Fibroblast of skin of left biceps (primary cell): ENCODE measurements at places on chromosomes 7 and 10.
A peak's percentile ranks its signal among the peaks of the same experiment; 100 is the strongest.

DNA sequence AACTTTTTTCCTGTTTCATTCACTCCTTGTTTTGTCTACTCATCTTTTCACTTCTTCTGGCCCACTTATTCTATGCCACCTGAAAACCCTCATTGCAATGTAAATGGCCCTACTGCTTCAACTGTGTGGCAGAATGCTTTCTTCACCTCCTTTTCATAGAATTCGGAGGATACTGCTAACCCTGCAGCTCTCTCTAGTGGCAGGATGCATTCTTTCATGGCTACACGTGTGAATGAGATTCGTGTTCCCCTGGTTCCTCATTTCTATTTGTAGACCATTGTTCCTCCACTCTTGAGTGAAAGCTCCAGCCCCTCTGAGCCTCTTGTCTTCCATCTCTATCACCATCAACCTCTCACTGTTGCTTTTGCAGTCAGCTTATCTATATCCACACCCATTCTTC, 20.9 kb upstream of the CYP26C1 start:
- DNase-seq = no peak

DNA sequence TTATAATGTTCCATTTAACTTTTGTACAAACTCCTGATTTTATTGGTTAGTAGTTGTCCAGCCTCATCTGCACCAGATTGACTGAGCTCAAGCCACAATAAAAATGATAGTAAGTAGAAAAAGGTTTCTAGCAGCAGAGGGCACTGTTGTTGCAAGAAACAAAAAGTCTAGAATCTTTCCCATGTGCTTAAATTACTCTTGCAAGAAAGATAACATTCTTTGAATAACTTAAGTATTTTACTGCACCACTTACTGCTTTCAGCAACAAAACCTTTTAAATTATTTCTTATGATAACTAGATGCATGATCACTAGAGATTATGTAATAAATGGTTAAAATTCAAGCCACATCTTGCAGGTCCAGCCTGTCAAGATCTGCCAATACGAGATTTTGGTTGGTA, 27.0 kb downstream of the LMOD2 start:
- peak; percentile 37 for DNase-seq

GRCh38 chr10:36899652-36900051, 225.7 kb upstream of the ANKRD30A start:
- no peak for DNase-seq

DNA sequence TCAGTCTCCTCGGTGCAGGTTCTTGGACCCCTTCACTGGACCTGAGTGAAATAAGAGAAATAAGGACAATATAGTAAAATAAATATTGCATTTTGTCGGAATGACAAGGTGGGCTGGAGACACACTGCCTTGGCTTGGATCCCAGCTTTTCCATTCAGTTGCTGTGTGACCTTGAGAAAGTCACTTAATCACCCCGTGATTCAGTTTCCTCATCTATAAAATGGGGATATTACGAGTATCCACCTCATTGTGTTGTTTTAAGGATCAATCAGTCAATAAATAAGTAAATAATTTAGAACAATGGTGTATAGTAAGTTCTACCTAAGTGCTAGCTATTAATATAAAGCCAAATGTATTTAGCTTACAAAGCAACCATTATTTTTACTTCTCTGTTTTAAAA, 29.1 kb downstream of the HK1 start:
- no peak for DNase-seq

- DNase-seq = no peak
These were observed 77.2 kb downstream of the ZNF680 start for GRCh38 chr7:64485623-64486022.

DNA sequence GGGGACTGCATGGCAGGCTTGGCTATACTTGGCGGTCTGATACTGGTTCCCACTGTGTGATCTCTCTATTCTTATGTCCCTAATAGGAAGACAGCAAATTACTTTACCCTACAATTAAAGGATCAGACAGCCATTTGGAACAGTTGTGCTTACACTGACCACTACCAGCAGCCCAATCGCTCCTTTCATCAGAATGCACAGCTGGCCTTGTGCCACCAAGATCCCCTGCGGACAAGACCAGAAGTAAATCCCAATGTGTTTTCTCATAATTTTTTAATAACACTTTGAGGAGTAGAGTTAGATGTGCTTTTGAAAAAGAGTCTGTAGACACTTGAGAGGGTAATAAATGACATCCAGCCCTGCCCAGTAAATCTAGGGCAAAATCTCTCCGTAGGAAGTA, 297.2 kb upstream of the ZNF32 start:
- no peak for DNase-seq
